Foreskin fibroblast (primary cell): ENCODE measurements at places on chromosomes 3 and 15.
A peak's percentile ranks its signal among the peaks of the same experiment; 100 is the strongest.

- DNase-seq: no peak
These were observed 185.9 kb downstream of the MEX3B start for GRCh38 chr15:81859737-81860516.

- no peak for DNase-seq
These were observed 54.2 kb downstream of the OSTN start for GRCh38 chr3:191253089-191253799.

GRCh38 chr3:26631390-26631738 lies 8.8 kb downstream of the LRRC3B start:
- DNase-seq: no peak

DNA sequence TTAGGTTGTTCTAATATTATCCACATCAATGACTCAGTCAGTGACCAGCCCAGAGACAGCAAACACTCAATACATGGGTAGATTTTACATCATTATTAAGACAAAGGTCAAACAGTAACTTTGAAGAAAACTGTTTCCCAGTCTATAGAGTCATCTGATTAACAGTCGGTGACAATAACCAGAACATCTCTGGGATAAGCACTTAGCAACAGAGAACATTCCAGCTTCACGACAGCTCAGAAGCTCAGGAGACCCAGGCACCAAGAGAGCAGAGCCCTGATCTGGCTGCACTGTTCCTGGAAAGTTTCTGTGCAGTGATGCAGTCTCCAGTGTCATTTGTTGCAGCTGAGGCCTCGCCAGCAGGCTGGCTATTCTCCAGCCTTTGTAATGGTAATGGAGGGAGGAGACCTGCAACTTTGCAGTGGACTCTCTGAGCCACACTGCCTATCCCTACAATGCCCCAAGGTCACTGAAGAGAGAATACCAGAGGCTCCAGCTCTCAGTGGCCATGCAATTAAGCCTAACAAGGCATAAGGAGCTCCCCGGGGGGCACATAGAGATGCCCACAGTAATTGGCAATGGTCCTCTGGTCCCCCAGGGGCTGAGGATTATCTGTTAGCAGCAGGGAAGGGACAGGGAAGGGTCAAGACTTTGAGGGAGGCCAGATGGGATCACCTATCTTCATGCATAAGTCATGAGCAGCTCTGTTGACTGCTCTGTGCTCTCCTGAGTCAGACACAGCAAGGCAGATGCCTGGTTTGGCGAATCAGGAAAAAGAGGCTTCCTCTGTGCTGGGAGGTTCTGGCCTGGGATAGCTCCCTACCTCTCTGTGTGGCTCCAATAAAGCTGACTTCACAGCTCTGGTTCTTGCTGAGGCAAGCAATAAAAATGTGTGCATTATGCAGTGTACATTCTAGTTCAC lies 163.6 kb downstream of the CTNNB1 start:
- DNase-seq: peak; percentile 15

DNA sequence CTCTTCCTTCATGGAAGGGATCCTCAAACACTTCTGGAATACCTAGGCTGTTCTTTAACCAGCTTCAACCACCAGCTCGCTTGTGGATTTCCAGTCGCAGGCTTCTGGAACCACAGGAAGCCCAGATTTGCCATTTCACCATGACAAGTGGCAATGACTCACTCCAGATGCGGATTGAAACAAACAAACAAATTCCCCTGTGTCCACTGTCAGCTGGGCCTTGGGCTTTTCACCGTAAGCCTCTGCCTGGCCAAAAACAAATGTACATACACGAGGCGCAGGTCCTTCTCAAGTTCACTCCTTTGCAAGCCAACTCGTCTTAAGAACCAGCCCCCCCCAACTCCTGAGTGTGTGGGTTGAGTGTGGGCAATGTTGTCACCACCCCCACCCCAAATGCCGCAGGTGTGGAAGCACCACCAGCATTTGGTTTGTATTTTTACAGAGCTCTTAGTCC lies 8.8 kb downstream of the BCL6 start:
- DNase-seq: peak; percentile 44

- DNase-seq: no peak
These were observed 48.4 kb downstream of the CHAC1 start for GRCh38 chr15:41001524-41002214.

DNA sequence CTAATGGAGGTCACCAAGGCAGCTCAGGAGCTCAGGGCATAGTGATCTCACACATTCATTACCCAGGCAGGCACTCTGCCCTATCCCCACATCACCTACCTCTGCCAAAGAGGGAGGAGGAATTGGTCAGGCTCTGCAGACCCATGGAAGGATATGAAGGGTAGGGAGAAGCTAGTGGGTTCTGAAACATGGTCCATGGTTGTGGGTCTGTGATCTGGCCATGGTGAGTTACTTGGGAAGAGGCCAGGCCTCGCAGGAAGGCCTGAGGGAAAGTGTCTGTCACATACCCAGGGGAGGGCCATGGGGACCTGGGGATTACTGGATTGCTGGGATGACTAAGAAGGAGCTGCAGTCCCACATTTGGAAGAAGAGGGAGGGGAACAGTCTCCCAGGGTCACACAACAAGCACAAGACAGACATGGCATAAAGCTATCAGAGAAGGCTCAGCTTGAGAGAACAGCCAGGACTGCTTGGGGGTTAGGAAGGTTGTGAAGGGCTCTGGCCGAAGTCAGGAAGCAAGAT lies 1.4 kb upstream of the PRSS50 start:
- DNase-seq: no peak

GRCh38 chr3:66101901-66102300 lies 63.2 kb upstream of the MAGI1 start:
- DNase-seq: no peak

DNA sequence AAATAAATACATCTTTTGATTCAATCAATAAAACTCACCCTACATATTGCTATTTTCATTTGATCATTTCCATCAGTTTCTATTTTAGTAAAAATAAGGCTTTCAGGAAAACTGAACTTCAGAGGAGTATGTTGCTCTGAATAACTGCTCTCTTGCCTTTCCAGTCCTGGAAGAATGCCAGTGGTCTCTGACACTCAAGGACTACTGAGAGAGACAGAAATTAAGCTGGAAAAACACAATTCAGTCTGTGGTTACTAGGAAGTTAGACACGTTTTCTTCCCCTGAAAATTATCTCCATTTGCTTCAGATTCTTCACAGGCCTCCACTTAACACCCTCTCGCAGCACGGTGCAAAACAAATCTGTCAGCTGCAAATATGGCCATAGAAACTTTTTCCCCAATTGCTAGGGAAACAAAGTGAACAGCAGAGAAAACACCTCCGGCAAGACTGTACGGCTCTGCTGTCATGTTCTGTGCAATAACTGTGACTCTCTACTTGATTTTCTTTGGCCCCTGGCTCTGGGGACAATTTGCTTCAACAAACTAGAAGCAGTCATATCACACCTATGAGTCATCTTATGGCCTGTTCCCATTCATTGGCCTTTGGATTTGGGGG lies 353.0 kb downstream of the MAGI1 start:
- DNase-seq: peak; percentile 21

- DNase-seq: no peak
These were observed 109.7 kb upstream of the HACD2 start for GRCh38 chr3:123694366-123695087.

DNA sequence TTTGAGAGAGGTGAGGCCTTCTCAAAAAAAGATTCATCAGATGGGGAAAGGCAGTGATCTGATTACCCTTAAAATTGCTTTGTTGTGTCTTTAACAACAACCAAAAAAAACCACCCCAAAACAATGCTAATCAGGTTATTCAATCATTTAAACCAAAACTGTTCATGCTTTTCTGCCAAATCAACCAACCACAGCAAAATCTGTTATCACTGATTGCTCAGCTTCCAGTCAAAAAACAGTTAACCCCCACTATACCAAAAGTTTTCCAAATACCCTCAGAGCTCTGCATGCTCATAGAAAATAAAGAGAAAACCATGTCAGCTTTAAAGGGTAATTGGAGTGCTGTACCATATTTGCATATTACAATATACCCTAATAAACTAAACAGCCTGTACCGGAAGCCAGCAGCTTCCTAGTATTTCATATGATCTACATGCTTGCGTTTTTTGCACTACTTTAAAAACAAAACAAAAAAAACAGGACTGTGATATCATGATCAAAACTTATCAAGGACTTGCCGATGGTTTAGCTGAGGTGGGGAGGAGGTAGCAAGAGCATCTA lies 22.8 kb downstream of the SATB1 start:
- DNase-seq: no peak

DNA sequence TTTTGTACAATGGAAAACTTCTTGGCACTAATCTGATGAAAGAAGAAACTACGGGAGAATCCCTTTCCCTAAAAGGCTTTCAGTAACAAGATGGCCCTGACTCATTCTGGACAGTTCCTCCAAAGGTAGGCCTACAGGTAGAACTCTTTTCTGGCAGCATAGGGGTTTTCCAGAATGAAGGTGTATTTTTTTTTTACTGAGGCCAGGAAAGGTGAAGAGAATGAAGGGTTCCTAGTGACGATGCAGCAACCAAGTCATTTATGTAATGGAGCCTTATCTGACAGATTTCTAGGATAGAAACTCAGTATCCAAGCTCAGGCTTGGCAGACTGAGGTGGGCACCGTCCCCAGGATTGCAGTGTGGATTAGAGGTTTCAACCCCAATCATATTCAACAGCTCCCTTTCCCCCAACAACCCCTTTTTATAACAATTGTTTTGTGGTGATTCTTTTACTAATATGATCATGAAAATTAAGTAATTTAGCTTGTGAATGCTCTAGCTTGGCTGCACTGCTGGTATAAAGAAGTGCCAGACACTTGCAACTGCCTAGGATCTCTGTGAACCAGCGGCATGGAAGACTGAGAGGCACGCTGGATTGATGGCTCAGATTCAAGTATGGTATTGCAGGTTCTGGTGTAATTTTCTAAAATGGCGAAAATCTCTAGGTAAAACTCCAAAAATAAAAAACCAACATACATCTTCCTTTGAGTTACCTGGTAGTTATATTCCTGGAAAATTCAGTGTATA lies 8.7 kb upstream of the TRIM69 start:
- DNase-seq: no peak

- DNase-seq: no peak
These were observed 6.1 kb upstream of the SFMBT1 start for GRCh38 chr3:53051929-53052328.

DNA sequence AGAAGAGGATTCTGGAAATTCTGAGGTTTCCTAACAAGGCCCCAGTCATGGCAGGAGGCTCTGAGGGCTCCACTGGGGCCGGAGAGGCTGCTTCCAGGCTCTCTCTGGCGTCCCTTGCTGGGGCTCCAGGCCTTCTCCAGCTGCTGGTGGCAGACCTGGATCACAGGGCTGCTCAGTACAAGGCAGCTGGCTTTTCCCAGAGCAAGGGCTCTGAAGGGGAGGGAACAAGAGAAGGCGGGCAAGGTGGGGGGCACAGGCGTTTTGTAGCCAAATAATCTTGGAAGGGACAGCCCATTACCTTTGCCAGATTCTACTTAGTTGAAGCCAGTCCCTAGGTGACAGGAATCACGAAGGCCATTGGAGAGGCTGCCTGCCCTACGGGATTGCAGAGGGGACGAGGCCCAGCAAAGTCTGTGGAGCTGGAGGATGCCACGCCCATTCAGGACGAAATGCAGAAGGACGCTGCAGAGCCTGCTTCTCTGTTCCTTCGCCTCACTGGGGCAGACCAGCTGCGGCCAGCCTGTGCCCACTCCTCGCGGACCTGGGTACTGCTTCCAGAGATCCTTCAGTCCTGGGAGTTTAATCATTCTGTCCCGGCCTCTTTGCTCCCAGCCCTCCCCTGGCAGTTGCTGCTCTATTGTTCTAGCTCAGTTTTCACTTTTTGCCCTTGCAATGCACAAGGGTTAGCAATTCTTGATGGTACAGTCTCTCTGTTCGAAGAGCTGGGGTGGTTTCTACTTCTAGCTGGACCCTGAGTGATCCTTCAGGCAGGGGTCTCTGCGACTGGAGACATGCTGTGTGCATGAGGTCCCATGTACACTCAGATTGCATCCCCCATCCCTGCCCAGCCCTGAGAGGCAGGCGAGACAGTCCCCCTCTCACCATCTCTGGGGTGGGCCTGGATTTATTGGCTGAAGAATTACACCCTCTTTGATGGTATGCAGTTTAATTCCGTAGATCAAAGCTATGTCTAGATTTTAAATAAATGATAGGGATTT lies 149.3 kb upstream of the MEF2A start:
- no peak for DNase-seq
